ENCODE measurements at places on chromosomes 3 and 15.

GRCh38 chr3:42032693-42033349 is 58.3 kb upstream of the TRAK1 start:
- DNase-seq = no peak

GRCh38 chr15:95739131-95739530 is 591.4 kb upstream of the NR2F2 start:
- no peak for DNase-seq

DNA sequence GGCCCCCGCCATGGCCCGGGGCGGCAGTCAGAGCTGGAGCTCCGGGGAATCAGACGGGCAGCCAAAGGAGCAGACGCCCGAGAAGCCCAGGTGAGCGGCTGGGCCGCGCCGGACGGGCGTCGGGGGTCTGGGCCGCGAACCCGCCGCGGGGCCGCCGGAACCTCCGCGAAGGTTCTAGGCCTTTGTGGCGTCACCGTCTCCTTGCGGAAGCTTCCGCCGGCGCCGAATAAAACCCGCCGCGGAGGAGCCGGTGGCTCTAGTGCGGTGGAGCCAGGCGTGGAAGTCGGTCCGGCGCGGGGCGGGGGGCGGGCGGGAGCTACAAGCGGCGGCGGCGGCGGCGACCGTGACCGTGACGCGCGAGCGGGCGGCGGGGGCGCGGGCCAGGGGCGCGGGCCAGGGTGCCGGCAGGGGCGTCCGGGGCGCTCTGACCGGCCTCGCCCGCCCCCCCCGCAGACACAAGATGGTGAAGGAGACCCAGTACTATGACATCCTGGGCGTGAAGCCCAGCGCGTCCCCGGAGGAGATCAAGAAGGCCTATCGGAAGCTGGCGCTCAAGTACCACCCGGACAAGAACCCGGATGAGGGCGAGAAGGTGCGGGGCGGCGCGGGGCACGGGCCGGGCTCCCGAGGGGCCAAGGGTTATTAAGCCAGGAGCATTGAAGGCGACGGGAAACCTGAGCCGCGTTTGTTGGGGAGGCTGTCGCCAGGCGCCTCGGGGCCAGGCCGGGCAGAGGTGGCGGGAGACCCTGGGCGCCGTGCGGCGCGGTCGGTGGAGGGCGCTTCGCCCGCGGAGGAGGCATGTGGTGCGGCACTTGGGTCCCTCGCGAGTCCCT is at the start of gene DNAJA4:
Gene DNAJA4 (plus strand): TSS at position 259 of the 833 bp plus-strand sequence. CDS start 202 bp downstream, at position 461.
- peak; percentile 50 for DNase-seq

- DNase-seq = no peak
Measured at GRCh38 chr15:66126031-66126441, 127.5 kb downstream of the MEGF11 start.

DNA sequence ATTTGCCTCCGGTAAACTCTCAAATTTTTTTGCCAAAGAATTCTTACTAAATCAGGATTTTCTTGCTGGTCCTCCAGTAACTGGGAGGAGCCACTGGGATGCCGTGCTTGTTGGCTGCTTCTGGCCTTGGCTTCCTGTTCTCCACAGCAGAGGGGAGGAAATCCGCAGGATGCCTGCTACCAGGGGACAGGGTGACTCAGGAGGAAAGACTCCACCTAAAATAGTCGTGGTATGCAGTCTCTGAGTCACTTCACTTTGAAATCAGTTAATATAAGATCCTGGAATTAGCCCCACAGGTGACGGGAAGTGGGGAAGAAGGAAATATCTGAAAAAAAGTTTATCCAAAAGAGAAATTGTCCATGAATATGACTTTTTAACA is 6.5 kb upstream of the TM4SF18 start:
- no peak for DNase-seq

DNA sequence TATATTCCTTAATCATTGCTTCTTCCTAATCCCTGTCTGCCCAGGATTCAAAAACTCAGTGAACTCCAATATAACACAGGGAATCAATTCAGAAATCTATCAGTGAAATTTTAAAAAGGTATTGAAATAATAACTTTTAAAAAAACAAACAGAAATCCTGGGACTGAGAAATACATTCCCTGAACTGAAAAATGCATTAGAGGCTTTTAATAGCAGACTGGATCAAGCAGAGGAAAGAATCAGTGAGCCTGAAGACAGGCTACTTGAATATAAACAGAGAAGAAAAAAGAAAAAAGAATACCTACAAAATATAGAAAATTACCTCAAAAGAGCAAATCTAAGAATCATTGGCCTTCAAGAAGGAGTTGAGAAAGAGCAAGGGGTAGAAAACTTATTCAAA is 54.7 kb downstream of the CEP70 start:
- DNase-seq = no peak

DNA sequence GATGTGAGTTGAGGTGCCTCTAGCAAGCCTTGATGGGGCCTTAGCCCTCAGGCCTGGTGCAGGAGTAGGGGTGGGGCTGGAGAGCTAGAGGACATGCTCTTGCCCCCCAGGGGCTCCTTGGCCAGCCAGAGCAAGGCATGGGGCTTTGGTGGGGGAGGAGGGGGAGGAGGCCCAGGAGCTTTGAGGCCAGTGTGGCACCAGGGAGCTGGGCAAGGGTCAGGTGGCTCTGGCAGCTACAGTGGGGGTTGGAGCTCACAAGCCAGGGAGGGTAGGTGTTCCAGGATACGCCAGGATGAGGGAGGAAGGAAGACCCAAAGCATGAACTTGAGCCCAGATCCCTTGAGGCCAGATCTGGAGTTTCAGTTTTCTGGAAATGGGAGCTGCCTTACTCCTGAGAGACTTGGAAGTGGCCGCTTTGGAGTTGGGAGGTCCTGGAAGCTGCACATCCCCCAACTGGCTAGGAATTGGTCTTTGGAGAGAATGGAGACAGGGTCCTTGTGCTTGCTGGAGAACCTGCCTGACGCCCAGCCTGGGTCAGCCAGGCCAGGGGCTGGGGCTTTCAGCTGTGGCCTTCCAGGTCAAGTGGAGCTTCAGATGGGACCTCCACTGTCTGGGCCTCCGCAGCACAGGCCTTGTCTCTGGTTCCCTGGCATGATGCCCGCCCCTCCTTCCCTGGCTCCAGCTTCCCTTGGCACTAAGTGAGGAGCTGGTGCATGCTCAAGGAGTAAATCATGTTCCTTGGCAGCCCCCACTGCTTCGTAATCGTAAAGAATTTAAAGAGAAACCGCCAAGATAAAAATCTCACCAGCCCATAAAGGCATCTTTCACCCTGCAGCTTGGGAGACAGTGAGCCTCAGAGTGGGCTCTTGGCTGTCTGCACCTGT is 8.7 kb downstream of the SEMA3F start:
- no peak for DNase-seq

- no peak for DNase-seq
Measured at GRCh38 chr3:89300981-89301380, 193.6 kb downstream of the EPHA3 start.

- DNase-seq = peak; percentile 66
Measured at GRCh38 chr3:196837819-196838420, 29.8 kb upstream of the SENP5 start.

- no peak for DNase-seq
Measured at GRCh38 chr3:77931255-77932009, 891.5 kb downstream of the ROBO2 start.

DNA sequence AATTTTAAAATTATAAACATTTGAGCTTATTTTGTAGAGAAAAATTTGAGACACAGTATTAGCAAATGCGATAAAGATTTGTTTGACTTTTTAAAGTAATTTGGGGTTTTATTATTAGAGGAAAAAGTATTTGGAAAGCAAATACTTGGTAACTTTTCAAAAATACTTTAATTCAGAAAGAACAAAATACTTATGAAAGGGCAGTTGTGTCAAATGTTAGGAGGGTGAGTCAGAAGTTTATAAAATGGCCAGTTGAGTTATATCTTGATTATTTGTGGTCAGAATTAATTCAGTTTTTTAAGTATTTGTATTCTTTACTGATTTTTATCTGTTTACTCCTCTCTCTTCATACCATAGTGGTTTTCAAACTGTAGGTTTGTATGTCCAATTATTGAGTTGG is 12.1 kb downstream of the LACTB start:
- DNase-seq = no peak

DNA sequence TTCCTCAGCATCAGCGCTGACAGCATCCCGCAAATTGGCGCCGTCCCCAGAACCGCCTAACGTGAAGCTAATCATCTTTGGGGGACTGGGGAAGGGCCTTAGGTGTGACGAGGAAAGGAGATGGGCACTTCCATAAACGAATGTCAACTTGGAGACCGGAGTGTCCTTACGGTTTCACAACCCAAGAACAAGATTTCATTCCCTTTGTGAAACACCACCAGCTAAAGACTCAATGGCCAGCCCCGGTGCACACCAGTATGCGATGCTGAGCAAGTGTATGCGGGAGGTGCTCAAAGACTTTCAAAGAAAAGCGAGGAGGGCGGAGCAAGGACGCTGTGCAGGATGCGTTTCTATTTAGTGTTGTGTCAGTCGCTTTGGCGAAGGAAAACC is 759 bp upstream of the TTBK2 start:
- peak; percentile 11 for DNase-seq

GRCh38 chr15:62985768-62986167 is 56.8 kb upstream of the TPM1 start:
- no peak for DNase-seq

DNA sequence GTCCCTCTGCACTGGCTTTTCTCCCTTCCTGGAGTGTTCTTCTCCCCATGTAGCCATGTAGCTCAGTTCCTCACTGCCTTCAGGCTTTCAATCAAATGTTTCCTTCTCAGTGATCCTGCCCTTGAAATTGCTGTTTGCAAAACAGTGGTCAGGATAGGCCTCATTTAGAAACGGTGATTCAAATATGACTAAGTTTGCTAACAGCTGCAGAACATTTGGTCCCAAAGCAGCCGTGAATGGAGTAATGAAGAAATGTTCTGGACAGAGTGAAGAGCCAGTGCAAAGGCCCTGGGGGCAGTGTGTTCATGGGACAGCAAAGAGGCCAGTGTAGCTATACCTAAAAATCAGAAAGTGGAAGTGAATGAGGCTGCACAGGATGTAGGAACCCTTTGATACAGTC is 223.4 kb downstream of the FEZF2 start:
- DNase-seq = no peak

- no peak for DNase-seq
Measured at GRCh38 chr3:96200897-96201296, 613.5 kb upstream of the EPHA6 start.

- DNase-seq = no peak
Measured at GRCh38 chr3:64623125-64623524, 64.7 kb downstream of the ADAMTS9 start.

- DNase-seq = peak; percentile 81
Measured at GRCh38 chr3:46895204-46895660, 17.7 kb downstream of the PTH1R start.

DNA sequence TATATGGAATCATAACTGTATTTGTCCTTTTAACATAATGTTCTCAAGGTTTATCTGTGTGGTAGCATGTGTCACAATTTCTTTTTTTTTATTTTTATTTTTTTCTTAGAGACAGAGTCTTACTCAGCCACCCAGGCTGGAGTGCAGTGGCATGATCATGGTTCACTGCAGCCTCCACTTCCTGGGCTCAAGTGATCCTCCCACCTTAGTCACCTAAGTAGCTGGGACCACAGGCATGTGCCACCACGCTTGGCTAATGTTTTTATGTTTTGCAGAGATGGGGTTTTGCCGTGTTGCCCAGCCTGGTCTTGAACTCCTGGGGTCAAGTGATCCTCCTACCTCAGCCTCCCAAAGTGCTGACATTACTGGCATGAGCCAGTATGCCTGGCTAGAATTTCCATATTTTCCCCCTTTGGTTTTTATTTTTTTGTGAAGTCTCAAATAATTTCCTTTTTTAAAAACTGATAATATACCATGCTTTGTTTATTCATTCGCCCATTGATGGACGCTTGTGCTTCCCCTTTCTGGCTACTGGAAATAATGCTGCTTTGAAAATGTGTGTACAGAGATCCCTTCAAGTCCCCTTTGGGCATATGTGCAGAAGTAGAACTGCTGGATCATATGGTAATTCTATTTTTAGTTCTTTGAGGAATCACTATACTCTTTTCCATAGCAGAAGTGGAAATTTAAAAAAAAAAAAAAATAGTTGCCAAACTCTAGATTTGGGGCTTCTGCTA is 28.4 kb downstream of the TMEM40 start:
- no peak for DNase-seq

DNA sequence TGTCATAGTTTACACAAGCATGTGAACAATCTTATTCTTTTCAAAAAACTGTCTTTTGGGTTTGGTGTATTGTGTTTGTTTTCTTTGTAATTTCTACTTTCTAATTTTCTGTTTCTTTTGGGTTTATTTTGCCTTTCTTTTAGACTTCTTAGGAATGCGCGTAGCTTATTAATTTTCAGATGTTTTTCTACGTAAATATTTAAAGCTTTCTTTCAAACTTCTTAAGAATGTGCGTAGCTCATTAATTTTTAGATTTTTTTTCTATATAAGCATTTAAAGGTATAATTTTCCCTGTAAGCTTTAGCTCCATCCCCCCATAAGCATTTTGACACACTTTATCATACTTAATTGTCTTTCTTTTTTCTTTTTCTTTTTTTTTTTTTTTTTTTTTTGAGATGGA is 55.2 kb downstream of the RAD54L2 start:
- no peak for DNase-seq

GRCh38 chr3:177322881-177323280 is 125.6 kb upstream of the TBL1XR1 start:
- no peak for DNase-seq

GRCh38 chr15:29686445-29687203 is 135.6 kb downstream of the TJP1 start:
- DNase-seq = no peak

DNA sequence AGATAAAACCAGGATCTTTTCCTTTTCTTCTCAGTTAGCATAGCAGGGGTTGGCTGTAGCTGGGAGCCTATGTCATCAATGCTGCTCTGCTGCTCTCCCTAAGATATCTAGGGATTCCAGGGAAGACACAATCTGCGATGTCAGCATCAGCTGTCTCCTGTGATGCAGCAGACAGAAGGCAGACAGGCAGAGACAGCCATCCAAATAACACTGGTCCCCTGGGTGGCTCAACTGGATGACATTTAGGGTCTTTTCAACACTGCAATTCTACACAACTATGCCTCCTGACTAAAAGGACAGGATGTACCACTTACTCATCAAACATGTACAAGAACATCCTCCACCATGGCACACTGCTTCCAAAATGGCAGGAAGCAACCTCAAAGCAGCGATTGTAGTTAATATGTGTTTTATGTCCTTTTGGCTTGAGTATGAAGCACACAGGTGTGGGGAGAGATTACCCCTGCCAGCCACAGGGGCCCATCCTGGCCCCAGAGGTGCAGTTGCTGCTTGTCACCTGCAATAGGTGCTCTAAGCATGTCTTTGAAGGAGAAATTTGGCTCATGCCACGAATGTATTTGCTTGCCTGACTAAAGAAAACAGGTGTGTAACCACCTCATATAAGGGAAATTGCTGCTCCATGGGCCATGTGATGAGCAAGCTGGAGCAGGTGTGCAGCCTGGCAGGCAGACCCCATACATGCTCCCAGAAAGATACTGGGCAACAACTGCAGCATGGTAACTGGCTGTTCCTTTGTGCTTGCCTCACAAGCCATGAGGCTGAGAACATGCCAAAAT is 357.8 kb downstream of the VPS13C start:
- DNase-seq = no peak
